Hematopoietic multipotent progenitor cell (in vitro differentiated cells): ENCODE measurements at places on chromosomes 3 and 15.

DNA sequence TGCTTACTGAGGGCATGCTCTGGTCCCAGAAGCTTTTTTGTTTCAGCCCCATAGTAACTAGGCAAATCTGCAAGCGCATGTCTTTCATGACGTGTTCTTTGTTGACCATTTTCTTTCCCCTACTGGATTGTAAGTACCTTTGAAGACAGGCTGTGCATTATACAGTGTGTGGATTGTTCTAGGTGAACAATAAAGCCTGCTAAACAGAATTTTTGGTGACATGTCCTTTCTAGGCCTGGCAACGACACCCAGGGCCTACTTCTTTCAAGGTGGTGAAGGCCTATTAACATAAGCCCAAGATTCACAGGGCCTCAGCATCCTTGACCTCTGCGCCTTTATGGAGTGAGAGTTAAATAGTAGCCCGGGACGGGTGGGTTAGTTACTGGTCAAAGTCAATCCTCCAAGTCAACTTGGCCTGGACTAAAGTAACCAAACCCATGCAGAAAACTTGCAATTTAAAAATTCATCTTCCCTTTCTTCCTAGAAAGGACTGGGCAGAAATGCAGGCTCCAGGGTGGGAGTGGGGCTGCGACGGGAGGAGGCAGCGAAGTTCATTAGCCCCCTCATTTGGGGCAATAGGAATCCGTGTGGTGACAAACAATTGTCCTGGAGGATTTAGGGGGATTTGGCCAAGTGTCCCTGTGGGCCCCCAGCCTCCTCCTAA is 37.6 kb upstream of the TRIM71 start:
- no peak for DNase-seq

GRCh38 chr3:127139601-127140500 is 53.1 kb upstream of the PRR23E start:
- no peak for DNase-seq

GRCh38 chr15:65292938-65293518 is 2.8 kb upstream of the RNU5A-1 start:
- no peak for DNase-seq

GRCh38 chr3:17752876-17753631 is 10.6 kb upstream of the TBC1D5 start:
- DNase-seq, result no peak

GRCh38 chr3:49273825-49274532 is 3.1 kb downstream of the C3orf62 start:
- no peak for DNase-seq
